NCI-H460 (cell line): ENCODE measurements at places on chromosomes 2 and 18.

DNA sequence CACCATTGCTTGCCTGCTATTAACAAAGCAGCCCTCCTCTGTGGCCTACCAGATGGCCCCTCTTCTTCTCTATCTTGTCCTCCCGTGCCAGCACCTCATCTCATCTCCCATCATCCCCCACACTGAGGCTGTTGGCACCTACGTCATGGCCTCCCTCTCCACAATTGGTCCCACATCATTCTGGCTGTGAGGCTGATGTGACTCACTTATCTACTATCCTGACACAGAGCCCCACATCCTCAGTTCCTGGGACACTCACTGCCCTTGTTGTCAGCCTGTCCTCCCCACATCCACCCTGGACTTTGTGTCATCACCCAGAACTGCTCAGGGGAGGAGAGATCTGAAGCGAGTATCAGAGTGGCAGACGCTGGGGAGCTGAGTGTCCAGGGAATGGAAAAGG, 102.9 kb downstream of the MRO start:
- DNase-seq: no peak

GRCh38 chr2:138430181-138430580, 71.4 kb upstream of the SPOPL start:
- no peak for DNase-seq

GRCh38 chr2:146939991-146940685, 904.7 kb upstream of the ACVR2A start:
- DNase-seq: no peak

GRCh38 chr2:171598713-171599319, 76.5 kb downstream of the CYBRD1 start:
- DNase-seq: peak; percentile 71

- DNase-seq: no peak
Measured at GRCh38 chr2:126784045-126784444, 114.6 kb upstream of the TEX51 start.

DNA sequence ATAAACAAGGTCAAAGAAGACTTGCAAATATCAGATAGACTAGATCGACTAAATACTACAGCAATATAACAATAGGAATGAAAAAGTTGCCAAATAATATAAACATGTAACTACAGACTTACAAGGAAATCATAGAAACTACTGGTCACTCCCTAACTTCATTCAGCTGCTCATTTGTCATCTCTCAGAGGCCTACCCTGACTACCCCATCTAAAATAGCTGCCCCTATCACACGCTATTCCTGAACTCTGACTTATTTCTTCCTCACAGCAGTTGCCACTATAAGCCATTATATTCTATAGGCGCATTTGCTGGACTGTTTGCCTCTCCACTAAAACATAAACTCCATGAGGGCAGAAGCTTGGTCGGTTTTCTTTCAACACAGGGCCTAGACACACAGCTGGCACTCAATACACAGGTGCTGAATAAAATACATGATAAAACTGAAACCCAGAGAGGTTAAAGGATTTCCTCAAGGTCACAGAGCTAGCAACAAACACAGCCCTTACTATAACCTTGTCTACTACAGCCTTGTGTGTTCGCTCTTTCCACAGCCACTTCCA, 1.8 kb downstream of the STRN start:
- DNase-seq: no peak

DNA sequence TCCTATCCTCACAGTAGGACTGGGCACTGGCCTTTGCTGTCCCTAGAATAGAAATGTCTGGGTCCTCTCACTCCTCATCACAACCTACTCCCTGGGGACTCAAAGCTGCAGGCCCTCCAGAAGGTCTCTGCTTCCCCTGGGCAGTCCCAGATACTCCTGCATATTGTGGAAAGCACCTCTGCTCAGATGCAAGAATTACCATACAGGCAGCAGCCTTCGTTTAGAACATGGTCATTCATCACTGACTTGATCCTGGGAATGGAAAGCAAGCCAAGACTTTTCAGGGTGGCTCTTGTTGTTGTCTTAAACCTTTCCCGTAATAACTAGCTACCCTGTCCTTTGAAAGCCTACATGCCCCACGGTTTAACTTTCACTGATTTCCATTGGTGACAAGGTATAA, 53.1 kb upstream of the NPAS2 start:
- no peak for DNase-seq

GRCh38 chr18:58201733-58202730, 158.0 kb downstream of the NEDD4L start:
- no peak for DNase-seq

DNA sequence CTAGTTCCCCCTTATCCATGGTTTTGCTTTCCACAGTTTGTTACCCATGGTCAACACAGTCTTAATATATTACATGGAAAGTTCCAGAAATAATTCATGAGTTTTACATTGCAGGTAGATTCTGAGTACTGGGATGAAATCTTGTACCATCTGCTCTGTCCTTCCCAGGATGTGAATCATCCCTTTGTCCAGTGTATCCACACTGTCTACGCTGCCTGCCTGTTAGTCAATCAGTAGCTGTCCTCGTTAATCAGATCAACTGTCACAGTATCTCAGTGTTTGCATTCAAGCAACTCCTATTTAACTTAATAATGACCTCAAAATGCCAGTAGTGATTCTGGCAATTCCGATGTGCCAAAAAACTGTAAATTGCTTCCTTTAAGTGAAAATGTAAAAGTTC, 76.3 kb downstream of the DYNC1I2 start:
- DNase-seq: no peak

GRCh38 chr2:20543469-20544152, 96.7 kb downstream of the RHOB start:
- DNase-seq: no peak

GRCh38 chr2:178177066-178177679, 17.1 kb upstream of the OSBPL6 start:
- DNase-seq: no peak

- DNase-seq: no peak
Measured at GRCh38 chr2:51027442-51027841, 4.5 kb downstream of the NRXN1 start.

DNA sequence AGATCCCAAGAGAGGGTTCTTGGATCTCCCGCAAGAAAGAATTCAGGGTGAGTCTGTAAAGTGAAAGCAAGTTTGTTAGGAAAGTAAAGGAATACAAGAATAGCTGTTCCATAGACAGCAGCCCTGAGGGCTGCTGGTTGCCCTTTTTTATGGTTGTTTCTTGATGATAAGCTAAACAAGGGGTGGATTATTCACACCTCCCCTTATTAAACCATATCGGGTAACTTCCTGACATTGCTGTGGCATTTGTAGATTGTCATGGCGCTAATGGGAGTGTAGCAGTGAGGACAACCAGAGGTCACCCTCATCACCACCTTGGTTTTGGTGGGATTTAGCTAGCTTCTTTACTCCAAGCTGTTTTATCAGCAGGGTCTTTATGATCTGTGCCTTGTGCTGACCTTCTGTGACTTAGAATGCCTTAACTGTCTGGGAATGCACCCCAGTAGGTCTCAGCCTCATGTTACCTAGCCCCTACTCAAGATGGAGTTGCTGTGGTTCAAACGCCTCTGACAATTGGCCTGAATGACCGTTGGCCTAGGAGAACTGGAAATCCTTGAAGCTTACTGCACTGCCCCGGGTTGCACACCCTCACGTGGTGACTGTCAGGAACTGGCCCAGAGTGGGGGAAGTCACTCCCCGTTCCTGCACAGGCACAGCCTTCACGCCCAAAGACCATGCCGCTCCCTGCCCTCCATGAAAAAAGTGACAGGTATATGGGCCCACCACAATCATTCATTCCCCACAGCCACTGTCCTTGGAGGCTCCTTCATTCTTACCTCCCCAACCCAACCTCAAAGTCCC, 136.9 kb downstream of the SEPTIN10 start:
- no peak for DNase-seq

DNA sequence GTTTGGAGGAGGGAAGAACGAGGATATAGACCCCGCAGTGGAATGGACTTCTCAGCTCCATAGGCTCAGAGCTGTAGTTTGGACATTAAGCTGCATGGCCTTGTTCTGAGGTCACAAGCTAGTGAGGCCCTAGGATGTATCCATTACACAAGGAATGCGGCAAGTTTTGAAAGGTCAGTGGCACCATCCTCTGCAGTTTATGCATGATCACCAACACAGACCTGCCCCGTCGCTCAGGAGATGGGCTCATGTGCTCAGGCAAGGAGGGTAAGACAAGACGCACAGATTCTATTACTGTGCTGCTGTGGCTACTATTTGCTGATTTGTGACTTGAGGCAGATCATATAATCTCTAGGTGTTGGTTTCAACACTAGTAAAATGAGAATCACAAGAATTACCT, 110.9 kb downstream of the FAM161A start:
- no peak for DNase-seq

DNA sequence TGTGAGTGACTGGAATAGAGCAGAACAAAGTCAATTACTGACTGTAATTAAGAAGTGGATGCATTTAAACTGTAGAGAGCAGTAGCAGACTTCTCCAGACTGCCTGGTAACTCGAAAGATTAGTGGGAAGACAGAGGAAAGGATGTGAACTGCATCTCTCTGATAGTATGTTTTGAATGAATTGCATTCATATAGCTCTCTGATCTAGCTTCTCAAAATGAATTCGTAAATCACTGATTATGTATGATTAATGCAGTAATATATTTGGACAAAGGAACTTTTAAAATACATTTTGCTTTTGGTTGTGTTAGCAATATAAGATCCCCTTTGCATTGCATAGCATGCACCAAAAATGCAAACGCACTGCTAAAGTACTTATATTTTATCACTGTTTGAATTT, 304.0 kb downstream of the ARHGAP15 start:
- peak; percentile 12 for DNase-seq

DNA sequence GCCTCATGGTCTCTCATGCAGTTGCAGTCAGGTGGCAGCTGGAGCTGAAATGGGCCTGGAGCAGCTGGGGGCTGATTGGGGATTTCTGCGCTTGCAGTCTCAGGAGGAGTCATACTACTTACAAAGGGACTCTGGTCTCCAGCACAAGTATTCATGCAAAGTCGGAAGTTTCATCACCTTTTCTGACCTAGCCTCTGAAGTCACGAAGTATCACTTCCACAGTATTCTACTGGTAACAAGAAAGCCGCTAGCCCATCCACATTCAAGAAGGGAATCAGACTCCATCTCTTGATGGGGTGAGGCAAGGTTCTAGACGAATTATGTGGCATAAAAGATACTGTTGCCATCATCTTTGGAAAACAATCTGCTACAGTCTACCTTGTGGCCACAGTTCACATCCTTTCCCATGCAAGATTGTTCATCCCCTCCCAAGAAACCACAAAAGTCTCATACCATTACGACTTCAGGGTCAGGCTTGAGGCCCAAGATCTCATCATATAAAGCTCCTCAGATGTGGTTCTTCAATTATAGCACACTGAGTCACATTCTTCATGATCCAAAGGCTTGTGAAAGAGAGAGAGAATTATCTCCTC, 95.3 kb downstream of the SMC6 start:
- no peak for DNase-seq

- no peak for DNase-seq
Measured at GRCh38 chr2:873651-874580, 76.7 kb upstream of the SNTG2 start.

DNA sequence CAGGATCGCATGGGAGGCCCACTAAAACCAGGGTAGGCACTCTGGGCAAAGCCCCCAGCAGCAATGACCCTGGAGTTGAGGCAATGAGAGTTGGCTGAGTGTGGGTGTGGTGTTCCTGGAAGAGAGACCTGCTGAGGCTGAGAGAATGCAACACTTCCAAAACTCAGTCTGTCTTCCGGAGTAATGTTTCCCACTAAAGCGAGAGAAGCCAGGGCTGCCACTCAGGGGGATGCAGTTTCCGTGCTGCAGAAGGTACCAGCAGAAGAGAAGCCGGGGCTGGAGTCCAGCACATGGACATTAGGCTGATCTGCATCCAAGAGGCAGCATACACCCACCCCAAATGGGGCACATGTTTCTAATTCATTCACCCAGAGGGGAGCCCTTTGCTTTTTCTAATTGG, 127.2 kb upstream of the ARHGAP28 start:
- DNase-seq: no peak

DNA sequence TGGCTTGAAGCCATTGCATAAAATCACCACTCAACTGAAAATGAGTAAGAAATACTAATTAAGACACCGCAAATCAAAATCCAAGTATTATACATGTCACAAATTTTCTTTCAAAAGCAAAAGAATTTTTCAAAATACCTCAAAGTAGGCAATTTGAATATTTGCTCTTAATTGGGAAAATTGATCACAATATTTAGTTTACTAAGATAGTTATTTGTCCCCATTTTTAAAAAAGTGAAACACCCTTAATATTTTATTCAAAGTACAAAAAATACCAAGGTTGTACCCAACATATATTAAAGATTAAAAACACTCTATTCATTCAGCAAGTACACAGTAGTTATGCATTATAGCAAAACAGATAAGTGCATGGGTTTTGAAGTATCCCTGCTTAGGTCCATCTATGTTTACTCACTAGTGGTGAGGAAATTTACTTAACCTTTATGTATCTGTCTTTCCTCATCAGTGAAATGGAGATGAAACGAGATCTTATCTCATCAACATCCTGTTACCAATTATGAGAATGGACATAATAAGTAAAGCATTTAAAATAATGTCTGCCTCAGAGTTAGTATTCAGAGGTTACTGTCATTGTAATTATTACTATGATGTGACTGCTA, 35.1 kb downstream of the VPS54 start:
- DNase-seq: peak; percentile 21

GRCh38 chr2:20429528-20429927, 17.3 kb upstream of the RHOB start:
- DNase-seq: no peak

DNA sequence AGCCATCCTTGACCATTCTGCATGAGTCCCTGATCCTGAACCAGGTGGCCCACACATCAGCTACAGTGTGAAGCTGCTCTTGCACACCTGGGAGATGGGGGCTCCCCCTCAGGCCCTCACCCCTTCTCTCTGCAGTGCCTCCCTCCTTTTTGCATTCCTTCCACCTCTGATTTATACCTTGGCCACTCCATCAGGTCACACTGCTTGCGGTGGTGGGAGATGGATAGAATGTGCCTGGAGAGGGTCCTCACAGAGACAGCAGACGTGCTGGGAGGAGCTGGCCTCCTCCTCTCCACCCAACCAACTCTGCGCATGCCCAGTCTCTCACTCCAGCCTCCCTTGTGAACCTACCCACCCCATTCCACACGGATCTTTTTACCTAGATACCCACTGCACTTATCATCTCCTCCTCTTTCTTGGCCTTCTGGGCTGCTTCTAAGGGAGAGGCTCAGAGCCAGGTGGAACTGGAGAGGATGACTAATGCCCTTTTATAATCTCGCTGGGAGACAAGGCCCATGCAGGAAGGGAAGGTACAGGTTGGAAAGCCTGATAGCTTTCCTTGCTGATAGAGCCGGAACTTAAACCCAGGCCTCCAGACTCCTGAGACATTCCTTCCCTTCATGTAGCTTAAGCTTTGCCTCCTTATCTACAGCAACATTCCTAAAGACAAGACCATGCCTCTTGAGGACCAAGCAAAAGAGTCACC, 205.1 kb downstream of the ZBTB7C start:
- DNase-seq: no peak

GRCh38 chr2:129645335-129645734, 334.1 kb upstream of the RAB6C start:
- no peak for DNase-seq
